Kidney epithelial cell (primary cell): ENCODE measurements at places on chromosomes 12 and 14. TPM values are rescaled to one million over a fixed set of nuclear protein-coding genes. Genes with fewer than 3 reads are reported as not detected.

AREL1 gene
- 40.2 and 43.9 TPM in 2 replicates for total RNA-seq

ADSS1 gene
- total RNA-seq, result 3.4 and 10.3 TPM in 2 replicates

ADCY4 gene
- 4.0 and 9.0 TPM in 2 replicates for total RNA-seq

B4GALNT1 gene
- 0.48 and 2.2 TPM in 2 replicates for total RNA-seq

AJUBA gene
- total RNA-seq, result 87.2 and 90.8 TPM in 2 replicates

ENDOU gene
- total RNA-seq, result not detected in 2 replicates

NFATC4 gene
- total RNA-seq, result 8.0 and 14.0 TPM in 2 replicates

KRT78 gene
- not detected in 2 replicates for total RNA-seq

EIF2S3B gene
- 0.62 and 1.3 TPM in 2 replicates for total RNA-seq

BCL2L14 gene
- total RNA-seq, result not detected in 2 replicates

FAM181A gene
- not detected in 2 replicates for total RNA-seq

MDP1 gene
- 11.8 and 19.9 TPM in 2 replicates for total RNA-seq

TMPRSS12 gene
- total RNA-seq, result not detected in 2 replicates

SOAT2 gene
- 0.07 TPM in 1 of 2 replicates, not detected in the other for total RNA-seq

IL26 gene
- not detected in 2 replicates for total RNA-seq

PPP1R3E gene
- 2.5 and 2.9 TPM in 2 replicates for total RNA-seq

ALDH1L2 gene
- 15.0 and 15.5 TPM in 2 replicates for total RNA-seq
